Tongue (tissue), 3 donors: ENCODE measurements at places on chromosomes 1 and 21. TPM values are rescaled to one million over a fixed set of nuclear protein-coding genes. Genes with fewer than 3 reads are reported as not detected.
A peak's percentile ranks its signal among the peaks of the same experiment; 100 is the strongest.

Gene RPE65
- total RNA-seq, result not detected

Gene PDC
- not detected for total RNA-seq

Gene SFN
- 66.7 TPM for total RNA-seq

Gene CYP4X1
- total RNA-seq, result 3.0 TPM

Gene LIPI
- not detected for total RNA-seq

Gene TRAF5
- 24.0 TPM for total RNA-seq

Gene TMEM81
- 0.72 TPM for total RNA-seq

Gene COL6A1
- 533 TPM for total RNA-seq

Gene MYOC
- 0.92 TPM for total RNA-seq

Gene ZNF697
- total RNA-seq, result 15.0 TPM

Gene LCE1E
- total RNA-seq, result not detected

Gene GNG12
- total RNA-seq, result 68.1 TPM

Gene RNASEL
- total RNA-seq, result 7.4 TPM

Gene DOP1B
- total RNA-seq, result 26.1 TPM

GRCh38 chr1:3384407-3384806 is 70.1 kb upstream of the ARHGEF16 start:
- no peak for DNase-seq

GRCh38 chr1:197771904-197772556 is 3.2 kb downstream of the DENND1B start:
- DNase-seq, result no peak

DNA sequence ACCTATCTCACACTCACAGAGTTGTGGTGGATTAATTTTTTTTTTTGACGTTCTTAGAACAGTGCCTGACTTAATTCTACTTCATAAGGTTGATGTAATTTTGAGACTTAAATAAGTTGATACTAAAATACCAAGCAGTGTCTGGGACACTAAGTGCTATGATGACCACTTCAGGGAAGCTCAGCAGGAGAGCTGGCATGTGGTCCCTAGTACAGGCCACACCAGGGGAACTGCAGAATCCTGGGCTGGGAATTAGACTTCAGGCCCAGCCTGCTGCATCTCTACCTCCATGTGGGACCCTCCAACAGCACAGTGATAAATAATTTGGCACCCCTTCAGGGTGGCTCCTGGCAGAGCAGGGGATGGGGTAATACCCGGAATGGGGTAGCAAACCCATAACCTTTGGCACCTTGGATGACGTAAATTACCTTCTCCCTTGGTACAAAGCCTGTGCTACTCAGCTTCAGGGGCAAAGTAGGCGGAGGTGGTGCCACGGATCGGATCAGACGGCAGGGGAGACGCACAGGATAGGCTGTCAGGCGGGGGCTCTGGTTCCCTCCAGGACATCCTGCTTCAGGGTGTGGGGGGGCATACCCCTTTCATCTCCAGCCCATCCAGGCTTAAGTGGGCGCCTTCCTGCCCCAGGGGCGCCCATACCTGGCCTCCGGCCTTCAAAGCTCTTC is 4.8 kb downstream of the MFSD2A start:
- DNase-seq, result no peak

- DNase-seq, result no peak
Measured at GRCh38 chr1:156537027-156537426, 35.3 kb downstream of the IQGAP3 start.

- DNase-seq, result no peak
Measured at GRCh38 chr21:42777757-42778344, 101.5 kb downstream of the WDR4 start.

- peak; percentile 26 for DNase-seq
Measured at GRCh38 chr1:37035796-37036666, 1.7 kb upstream of the GRIK3 start.

- no peak for DNase-seq
Measured at GRCh38 chr1:22587247-22587646, 24.0 kb downstream of the EPHA8 start.

GRCh38 chr1:74767490-74767889 is 34.5 kb downstream of the TYW3 start:
- no peak for DNase-seq

DNA sequence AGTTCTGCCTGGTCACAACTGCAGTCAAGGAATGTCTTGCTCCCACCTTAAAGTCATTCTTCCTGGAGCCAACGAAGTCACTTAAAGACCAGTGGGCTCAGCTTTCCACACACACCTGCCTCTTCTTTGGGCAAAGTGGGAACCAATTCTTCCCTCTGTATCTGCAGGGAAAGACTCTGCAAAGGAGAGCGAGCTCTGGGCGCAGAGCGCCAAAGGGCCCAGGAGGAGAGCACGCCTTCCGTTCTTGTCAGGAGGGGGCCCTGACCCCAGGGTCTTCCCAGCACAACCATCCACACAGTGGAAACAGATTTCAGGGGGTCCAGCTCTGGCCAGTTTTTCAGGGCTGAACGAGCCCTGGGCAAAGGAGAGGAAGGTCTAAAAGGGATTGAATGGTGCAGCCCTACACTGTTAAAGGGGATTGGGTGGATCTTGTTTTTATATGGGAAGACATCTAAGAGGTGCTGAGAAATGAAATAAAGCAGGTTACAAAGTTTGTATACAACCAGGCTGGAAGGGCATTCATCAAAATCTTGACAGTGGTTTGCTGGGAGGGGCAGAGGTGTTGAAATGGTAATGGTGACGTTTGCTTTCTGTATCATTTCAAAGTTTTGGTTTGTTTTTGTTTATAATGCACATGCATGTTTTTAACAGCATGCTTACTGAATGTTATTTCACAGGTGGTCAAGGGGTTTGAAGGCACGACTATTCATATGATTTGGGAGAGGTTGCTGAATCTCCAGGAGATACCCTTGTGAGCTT is 6.8 kb upstream of the OLIG2 start:
- DNase-seq, result no peak

GRCh38 chr1:232130815-232131480 is 499.0 kb downstream of the SIPA1L2 start:
- no peak for DNase-seq

- no peak for DNase-seq
Measured at GRCh38 chr1:202163281-202164270, 3.2 kb upstream of the PTPN7 start.

GRCh38 chr1:65510961-65511360 is 90.5 kb downstream of the LEPR start:
- DNase-seq, result no peak

GRCh38 chr1:101260556-101261350 is 23.9 kb downstream of the S1PR1 start:
- no peak for DNase-seq

GRCh38 chr1:115469703-115470476 is 131.8 kb upstream of the NGF start:
- peak; percentile 32 for DNase-seq

GRCh38 chr1:28037946-28038345 is 50.5 kb downstream of the EYA3 start:
- no peak for DNase-seq

GRCh38 chr1:23673086-23673813 is 18.4 kb upstream of the RPL11 start:
- DNase-seq, result peak; percentile 59

- no peak for DNase-seq
Measured at GRCh38 chr1:223189525-223189902, 46.5 kb upstream of the TLR5 start.

GRCh38 chr1:37410105-37410504 is 64.3 kb upstream of the ZC3H12A start:
- DNase-seq, result no peak

GRCh38 chr1:228876187-228876586 is 140.9 kb downstream of the RHOU start:
- DNase-seq, result peak; percentile 22

DNA sequence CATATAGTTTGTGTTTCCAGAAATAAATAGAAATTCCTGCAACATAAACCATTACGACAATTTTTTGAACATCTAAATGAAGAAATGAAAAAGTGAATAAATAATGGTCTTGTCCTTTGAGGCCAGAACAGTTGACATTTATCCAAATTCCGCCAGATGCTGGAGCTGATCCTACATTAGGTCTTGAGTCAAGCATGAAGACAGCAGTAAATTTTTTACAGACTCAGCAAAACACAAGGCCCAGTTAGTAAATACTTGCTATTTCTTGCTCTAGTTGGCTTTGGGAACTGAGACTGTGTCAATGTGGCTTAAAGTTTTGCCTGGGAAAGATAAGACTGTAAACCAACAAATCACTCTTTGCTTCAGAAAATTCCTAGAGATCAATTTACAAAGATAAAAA is 540.1 kb upstream of the RGS18 start:
- DNase-seq, result peak; percentile 15

DNA sequence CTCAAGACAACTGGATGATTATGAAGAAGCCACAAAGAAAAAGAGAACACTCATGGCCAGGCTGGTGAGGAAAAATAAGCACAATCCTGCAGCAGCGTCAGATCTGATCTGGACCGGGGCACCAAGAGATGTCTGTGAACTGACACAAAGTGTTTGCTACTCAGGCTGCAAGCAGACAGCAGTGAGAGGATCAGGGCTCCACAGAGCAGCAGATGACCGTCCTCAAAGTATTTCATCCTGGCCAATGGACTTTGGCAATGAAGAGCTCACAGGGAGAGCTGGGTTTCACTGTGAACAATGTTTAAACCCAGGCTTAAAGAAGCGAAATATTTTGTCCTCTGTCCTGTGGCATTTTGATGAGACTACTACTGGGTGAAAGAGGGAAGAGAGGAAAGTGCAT is 299.2 kb downstream of the GPATCH2 start:
- peak; percentile 3 for DNase-seq

- no peak for DNase-seq
Measured at GRCh38 chr1:5939271-5940170, 52.7 kb downstream of the NPHP4 start.

DNA sequence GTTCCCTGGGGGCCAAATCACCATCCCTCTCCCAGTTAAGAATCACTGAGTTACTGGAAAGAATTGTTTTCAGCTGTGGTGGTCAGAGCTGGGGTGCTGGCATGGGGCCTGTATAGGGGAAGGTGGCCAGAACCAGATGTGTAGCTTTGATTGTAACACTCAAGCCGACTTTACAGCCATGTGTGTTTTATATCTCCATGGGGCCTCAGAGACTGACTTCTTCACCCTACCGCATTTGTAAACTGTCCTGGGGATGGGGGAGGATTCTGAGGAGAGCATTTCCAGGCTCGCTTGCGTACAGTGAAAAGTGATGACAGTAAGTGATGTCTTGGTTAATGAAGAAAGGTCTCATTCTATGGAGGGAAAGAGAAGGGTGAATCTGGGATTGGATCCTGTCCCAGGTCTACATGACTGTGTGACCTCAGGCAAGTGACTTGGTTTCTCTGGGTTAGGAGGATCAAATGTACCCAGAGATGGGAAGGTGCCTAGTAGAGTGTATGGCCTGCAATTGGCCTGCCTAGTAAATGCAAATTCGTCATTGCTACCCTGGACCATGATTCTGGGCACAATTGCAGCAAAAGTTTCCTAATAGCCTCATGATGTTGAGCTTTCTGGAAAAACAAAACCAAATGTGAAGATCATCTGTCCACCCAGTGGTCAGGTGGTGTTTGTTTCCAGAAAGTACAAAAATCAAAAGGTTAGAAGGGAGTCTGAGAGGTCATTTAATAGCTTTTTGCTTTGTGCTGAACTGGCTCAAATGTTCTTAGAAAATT is 49.7 kb upstream of the RCC2 start:
- peak; percentile 64 for DNase-seq

DNA sequence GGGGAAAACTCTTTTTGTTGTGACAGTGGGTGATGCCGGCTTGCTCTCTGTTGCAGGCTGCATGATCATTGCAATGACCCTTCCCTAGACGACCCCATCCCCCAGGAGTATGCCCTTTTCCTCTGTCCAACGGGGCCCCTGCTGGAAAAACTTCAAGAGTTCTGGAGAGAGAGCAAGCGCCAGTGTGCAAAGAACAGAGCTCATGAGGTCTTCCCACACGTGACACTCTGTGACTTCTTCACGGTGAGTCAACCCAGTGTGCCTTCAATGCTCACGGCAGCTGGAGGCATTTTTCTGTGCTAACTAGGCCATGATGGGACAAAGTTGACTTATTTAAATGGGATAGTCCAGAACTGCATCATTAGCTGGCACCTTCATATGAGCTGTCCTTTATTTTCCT is 5.7 kb downstream of the UBASH3A start:
- no peak for DNase-seq

GRCh38 chr1:110596312-110596711 is 9.8 kb downstream of the KCNA2 start:
- DNase-seq, result no peak

DNA sequence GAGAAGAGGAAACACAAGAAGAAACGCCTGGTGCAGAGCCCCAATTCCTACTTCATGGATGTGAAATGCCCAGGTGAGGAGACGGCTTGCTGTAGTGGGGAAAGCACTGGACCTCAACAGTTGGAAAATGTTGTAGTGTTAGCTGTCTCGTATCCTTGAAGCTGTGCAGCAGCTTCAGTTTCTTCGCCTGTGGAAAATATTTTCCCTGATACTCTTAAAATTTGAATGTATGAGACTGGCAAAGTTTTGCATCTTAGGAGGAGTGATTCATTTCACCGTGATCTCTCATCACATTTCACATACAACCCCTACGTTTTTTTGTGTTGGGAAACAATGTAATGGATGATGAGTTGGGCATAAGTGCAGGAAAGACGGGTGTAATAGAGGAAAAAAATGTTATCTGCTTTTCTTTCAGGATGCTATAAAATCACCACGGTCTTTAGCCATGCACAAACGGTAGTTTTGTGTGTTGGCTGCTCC is 629 bp downstream of the RPS27 start:
- DNase-seq, result no peak

DNA sequence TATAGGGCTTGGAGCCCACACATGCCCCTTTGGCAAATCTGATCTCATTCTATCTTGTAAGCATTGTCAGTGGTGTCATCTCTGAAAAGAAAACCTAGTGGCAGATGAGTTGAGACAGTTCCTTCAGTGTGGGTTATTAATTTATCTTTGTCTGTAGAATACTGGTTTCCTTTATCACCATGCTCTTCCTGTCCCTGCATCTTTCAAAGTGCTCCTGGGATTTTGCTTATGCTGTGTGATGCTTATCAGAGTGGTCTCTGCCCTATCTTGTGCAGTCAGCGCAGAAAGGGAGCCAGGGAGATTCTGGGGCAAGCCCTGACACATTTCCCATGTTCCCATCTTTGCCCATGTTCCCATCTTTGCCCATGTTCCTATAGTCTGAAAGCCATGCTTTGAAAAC is 402.9 kb downstream of the RWDD3 start:
- no peak for DNase-seq

DNA sequence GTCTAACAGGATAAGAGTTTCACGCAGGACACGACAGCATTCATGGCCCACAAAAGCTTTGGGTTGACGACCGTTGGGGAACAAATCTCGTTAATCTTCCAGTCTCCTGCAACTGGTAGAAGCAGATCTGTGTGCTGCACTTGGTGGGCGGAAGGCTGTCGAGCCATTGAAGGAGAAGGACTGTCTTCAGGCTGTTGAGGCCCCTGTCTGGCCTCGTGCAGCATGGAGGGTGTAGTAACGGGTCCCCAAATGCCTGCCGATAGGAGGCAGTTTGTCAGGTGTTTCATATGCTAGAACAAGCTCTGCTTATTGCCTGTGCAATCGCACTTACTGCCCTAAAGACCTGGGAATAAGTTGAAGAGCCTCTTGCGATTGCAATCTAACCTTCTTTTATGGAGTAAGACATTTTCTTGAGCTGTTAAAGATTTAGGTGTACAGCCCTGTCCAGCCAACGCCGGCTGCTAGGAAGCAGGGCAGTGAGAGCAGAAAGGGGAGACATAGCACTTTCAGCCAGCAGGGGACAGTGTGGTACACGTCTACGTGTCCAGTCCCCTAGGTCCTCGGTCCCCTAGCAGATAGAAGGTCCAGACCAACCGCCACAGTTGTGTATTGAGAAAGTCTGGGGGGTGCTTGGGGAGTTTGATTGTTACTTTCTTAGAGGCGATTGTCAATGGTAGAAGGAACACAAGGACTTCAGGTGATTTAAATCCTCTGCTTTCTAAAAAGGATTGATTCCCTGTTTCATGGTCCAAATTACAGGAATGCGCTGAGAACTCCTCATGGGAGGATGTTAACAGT is 102.3 kb upstream of the TMPRSS2 start:
- peak; percentile 73 for DNase-seq
